ENCODE measurements at places on chromosomes 12 and 14.

GRCh38 chr12:123164710-123165261 is 13.9 kb upstream of the PITPNM2 start:
- no peak for DNase-seq

DNA sequence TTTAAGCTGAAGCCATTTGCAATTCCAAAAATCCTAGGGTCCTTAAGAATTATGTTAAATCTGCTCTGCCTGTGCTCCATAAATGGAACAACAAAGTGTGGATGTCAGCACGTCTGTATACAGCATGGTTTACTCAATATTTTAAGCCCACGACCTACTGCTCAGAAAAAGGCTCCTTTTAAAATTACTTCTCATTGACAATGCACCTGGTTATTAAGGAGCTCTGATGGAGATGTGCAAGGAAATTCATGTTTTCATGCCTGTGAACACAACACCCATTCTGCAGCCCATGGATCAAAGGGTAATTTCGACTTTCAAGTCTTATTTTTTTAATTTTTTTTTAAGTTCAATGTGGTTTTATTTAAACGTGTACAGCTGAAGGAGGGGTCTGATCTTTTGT is 48.1 kb downstream of the FBXO33 start:
- no peak for DNase-seq

DNA sequence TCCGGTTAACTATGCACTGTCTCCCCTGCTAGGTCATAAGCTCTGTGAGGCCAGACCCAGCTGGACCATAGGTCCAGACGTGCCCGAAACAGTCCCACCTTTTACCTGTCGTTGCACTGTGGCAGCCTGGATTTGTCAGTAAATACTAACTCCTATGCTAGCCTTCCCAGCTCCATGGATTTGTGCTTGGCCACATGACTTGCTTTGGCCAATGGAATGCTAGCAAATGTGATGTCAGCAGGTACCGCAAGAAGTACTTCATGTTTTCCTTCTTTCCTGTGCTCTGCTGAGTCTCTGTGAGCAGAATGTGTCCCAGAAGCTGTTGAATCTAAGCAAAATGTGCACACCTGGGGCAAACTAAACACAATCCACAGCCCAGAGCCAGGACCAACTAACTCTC is 157.2 kb downstream of the ANO2 start:
- no peak for DNase-seq

DNA sequence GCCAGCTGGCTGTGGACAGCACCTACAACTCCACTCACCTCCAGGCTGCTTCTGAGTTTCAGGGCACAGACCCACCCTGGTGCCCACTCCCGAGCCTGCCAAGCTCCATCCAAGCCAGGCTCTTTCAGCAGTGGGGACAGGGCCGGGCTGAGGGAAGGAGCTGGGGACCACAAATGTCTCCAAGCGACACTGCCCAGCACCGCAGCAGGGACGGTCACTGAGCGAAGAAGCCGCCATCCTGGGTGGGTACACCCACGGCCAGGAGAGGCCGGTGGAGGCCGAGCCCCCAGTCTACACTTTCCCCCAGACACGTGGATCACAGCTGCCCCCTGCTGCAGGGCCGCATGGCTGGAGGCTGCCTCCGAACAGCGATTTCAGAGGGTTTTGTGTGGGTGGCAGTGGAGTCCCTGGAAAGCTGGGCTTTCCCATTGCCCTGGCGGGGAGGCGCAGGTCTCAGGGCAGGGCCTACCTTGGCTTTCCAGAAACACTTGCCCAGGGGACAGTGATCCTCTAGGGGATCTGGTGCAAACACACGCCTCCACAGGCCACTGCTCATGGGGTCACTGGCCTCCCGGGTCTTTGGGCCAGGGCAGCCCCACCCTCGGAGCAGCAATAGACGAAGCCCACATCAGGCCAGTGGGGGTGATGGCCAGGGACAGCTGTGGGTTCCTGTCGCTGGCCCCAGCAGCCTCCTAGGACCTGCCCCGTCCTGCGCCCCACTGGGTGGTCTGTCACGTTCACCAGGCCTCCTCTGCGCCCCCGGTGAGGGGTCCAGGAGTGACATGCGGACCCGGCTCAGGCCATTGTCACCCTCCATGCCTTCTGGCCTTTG is 1.2 kb upstream of the GPR132 start:
- DNase-seq = no peak

- DNase-seq = no peak
Measured at GRCh38 chr12:121129811-121130147, 2.9 kb upstream of the P2RX7 start.

DNA sequence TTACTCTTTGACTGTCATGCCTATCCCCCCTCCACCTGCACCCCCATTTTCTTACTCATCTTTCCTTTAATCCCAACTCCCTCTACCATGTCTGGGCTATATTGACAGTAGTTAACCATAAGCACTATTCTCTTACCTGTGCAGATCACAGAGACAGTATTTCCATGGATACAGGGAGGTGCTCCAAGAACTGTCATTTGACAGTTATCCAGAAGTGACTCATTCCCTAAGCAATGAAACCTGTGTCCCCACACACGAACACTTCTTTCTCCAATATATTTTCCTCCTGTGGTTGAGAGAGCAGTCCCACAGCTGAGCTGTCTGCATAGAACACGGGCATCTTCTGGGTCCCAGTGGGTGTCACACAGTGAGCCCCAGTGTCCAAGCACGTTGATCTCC is 68.8 kb downstream of the CD163L1 start:
- DNase-seq = no peak

DNA sequence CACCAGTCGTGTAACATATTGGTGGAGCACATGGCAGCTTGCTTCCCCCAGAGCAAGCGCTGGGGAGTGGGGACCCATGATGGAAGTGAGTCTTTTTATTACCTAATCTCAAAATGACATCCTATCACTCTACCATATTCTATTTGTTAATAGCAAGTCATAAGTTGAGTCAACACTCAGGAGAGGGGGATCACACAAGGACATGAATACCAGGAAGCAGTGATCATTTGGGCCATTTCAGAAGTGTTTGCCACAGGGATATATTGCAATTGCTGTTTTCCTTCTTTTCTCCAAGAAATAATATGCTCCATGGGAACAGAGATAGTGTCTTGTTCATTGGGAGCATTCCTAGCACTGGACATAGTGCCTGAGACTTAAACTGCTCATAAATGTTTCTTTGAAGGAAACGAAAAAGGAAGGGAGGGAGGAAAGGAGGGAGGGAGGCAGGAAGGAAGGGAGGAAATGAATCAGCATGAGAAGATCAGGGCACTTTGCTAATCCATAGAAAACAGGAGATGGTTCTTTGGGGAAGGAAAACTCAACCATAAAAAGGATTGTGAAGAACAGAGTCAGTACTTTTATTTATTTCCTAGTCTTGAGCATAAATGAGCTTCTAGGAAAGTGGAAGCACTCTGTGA is 39.2 kb upstream of the EEA1 start:
- DNase-seq = no peak

DNA sequence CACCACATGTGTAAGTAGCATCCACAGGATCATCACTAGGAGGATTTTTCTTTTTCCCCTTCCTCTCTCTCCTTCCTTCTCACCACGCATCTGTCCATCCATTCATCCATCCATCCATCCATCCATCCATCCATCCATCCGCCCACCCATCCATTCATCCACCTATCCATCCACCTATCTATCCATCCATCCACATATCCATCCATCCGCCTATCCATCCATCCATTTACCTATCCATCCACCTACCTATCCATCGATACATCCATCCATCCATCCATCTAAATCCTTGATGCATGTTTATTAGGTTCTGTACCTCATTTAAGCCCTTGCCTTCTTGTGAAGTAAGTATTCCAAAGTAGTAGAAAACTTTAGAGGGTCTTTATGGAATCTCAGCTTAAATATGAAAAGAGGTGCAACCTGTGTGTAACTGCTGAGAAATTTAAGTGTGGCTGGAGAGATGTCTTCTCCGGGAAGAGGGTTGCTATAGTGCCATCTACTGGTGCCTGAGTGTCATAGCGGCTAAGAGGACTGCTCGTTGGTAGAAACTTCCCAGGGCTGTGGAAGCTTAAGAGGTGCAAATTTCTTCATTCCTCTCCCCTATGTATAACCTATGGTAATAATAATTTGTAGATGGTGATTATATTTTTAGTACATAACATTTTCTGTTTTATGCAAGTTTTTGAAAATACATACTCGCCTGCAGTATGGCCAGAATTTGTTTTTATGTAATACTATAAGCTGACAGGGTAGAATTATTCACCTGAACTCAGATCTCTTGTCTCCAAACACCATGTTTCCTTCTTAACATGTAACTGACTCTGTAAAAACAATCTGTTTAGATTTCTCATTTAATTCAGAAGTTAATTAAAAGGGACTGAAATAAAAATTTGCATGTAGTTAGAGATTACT is 46.0 kb downstream of the MYO1H start:
- DNase-seq = no peak

- no peak for DNase-seq
Measured at GRCh38 chr12:59179231-59179630, 258.9 kb upstream of the LRIG3 start.

- DNase-seq = no peak
Measured at GRCh38 chr12:112841906-112842305, 50.4 kb downstream of the RPH3A start.

GRCh38 chr12:32155961-32156529 is 49.4 kb downstream of the BICD1 start:
- no peak for DNase-seq

Data from activated naive CD4-positive, alpha-beta T cell (primary cell).